ENCODE measurements at places on chromosomes 2 and 18. TPM values are rescaled to one million over a fixed set of nuclear protein-coding genes. Genes with fewer than 3 reads are reported as not detected.

The IL1RL2 gene
- total RNA-seq = not detected

The SCYGR1 gene
- not detected for total RNA-seq

- no peak for DNase-seq
These were observed 133.5 kb downstream of the TANC1 start for GRCh38 chr2:159101755-159102489.

GRCh38 chr2:121598087-121598486 lies 51.2 kb downstream of the CLASP1 start:
- DNase-seq = no peak

- DNase-seq = no peak
These were observed 198.5 kb downstream of the KLHL29 start for GRCh38 chr2:23583467-23583866.

- no peak for DNase-seq
These were observed 4.9 kb upstream of the SCN9A start for GRCh38 chr2:166380615-166381014.

DNA sequence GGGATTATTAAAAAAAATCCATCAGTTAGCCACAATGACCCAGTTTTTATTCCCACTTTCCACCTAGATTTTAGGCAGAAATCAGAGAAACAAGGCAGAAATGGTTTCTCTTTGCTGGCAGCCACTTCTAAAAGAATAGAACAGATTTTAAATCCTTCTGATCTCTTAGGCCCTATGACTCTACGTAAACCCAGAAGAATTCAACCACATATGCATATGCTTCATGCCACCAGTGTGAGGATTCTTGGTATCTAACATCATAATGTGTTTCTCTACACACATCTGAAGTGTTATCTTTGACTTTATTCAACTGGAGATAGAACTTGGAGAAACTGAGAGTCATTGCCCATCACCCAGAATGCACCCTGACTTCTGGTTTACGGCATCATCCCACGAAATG lies 128.7 kb upstream of the TANK start:
- peak; percentile 91 for DNase-seq

Data from umbilical cord (tissue), 2 donors.